ENCODE measurements at places on chromosomes 4 and X.

DNA sequence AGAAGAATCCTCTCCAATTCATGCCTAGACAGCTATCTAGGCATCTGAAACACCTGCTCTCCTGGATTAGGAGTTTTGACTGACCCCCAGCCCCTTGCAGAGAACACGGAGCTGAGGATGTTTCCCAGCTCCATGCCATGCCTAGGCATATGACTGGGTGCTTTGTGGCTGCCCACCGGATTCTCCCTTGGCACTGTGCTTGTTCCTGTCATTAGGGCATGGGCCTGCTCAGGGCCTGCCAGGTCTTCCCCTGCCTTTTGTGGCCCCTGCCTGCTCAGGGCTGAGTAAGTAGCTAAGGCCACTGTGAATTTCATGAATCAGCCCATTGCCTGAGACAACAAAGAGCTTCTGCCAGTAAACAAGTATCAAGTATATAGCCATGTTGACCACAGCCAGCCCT is 867.4 kb downstream of the TECRL start:
- no peak for DNase-seq

- no peak for DNase-seq
Observed at GRCh38 chr4:81214881-81215868, at the start of gene PRKG2. Gene PRKG2, minus strand, starts transcription at chr4:81215222. Its CDS starts 10,175 bp downstream, at chr4:81205047.

GRCh38 chr4:72076562-72076961 is 44.8 kb downstream of the NPFFR2 start:
- no peak for DNase-seq

GRCh38 chr4:85125688-85126087 is 159.2 kb upstream of the WDFY3 start:
- no peak for DNase-seq

DNA sequence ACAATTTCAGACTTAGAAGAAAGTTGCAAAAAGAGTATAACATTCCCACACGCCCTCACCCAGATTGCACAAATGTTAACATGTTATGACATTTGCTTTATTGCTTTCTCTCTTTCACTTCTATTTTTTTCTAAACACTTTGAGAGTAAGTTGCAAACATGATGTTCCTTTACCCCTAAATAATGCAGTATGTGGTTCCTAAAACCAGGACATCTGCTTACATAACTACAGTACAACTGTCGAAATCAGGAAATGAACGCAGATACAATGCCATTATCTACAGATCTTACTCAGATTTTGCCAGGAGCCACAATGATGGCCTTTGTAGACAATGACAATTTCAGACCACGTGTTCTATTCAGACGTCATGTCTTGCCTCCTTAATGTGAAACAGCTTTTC is 22.4 kb downstream of the SH3TC1 start:
- DNase-seq: no peak

DNA sequence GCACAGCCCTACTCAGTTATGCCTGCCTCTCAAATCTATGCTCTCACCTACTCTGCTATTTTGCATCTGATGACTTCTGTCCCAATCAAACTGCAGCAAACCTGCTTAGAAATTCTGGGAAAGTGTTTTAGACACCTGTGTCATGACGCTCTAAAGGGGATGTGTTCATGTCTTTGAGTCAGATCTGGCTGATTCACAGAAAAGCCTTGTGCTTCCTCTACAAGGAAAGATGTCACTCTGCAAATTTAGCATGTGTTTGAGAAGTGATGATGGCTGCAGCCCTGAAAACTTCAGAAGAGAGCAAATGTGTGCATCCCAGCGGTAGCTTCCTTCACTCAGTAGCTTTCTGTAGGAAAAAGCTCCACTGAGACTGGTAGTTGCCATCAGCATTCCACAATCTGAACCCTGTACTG is 235.4 kb downstream of the MGST2 start:
- DNase-seq: no peak

GRCh38 chr4:28378109-28378830 is 1517.6 kb downstream of the STIM2 start:
- no peak for DNase-seq

DNA sequence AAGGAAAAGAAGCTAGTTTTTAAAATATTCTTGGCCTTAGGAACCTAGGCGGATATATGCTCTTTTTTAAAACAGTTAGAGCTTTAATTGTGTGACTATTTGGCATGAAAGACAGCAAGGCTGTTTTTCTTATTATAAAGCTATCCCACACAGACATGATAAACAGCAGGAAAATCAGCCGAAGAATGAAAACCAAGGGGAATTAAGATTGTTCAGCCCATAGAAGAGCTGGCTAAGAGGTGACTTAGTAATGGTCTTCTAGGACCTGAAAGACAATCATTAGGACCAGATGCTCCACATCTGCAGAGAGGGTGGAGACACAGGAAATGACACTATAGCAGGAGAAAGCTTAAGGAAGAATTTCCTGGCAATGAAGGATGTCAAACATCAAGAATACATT is 171.4 kb upstream of the NRK start:
- no peak for DNase-seq

- no peak for DNase-seq
Observed at GRCh38 chrX:153722704-153723350, 1.4 kb downstream of the BCAP31 start.

GRCh38 chrX:10158279-10159144 is 1.7 kb downstream of the CLCN4 start:
- peak; percentile 5 for DNase-seq

- no peak for DNase-seq
Observed at GRCh38 chrX:40950546-40950945, 134.7 kb upstream of the USP9X start.

- DNase-seq: no peak
Observed at GRCh38 chr4:18007625-18008024, 13.9 kb downstream of the LCORL start.

DNA sequence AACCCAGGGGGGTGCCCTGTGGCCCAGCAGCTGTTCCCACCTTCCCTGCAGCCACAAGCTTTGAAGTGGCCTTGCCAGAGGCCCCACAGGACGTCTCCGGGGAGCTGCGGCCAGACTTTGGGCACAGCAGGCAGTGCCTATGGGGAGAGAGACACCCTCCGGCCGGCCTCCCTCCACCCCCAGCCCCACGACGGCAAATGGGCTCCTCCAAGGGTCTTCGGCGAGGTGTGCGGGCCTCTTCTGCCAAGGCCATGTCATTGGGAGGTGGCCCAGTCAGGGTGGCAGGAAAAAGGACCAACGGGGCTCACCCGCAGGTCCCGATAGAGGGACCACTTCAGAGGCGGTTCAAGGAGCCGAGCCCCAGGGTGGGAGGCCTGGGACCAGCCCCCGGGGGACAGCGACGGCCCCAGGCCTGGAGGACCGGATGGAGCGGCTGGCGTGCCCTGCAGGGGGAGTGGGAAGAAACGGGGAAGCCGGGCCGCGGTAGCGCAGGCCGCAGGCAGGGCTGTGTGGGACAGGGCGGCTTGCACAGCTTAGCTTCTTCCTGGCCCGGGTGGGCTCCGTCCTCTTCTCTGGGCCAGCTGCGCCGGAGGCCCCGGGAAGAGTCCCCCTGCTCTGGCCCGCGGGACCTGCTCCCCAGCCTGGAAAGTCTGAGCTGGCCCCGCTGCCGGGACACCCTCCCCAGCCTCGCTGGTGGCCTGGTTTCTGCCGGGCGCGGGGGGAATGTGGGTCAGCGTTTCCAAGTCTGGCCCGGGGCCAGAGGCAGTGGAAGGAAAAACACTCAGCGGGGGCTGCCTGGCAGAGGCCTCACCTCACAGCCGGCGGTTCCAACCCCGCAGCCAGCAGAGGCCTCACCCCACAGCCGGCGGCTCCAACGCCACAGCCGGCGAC is 21.9 kb upstream of the SPON2 start:
- DNase-seq: no peak

DNA sequence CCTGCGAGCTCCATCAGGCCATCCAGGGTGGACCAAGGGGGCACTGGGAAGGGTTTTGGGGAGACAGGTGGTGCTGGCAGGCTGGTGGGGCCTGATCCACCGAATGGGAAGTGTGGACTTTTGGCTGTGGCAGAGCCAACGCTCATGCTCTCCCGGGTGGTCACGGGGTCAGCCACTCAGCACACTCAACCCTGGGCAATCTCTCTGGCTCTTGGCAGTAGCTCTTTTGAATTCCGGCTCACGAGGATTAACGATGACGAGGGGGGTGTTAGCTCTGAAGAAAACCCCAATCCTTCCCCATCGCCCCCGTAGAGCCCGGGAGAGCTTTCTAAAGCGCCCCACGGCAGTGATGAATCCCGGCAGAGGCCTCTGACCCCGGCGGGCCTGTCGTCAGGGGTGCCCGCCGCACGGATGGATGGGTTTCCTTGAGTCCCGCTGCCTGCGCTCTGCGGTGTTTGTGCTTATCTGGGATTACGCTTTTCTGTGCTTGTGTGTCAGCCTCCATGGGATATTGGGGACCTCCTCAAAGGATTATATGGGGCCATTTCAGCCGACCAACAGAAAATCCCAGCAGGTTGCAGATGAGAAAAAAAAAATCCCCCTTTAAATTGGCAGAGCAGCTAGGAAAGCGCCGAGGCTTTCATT is 156.8 kb upstream of the PSAPL1 start:
- DNase-seq: no peak

- no peak for DNase-seq
Observed at GRCh38 chrX:46953597-46953996, 41.4 kb downstream of the JADE3 start.

GRCh38 chr4:151992332-151993154 is 231.7 kb upstream of the GATB start:
- no peak for DNase-seq

All from NCI-H187 (cell line).